ENCODE measurements at places on chromosomes 5 and 9.
A peak's percentile ranks its signal among the peaks of the same experiment; 100 is the strongest.

DNA sequence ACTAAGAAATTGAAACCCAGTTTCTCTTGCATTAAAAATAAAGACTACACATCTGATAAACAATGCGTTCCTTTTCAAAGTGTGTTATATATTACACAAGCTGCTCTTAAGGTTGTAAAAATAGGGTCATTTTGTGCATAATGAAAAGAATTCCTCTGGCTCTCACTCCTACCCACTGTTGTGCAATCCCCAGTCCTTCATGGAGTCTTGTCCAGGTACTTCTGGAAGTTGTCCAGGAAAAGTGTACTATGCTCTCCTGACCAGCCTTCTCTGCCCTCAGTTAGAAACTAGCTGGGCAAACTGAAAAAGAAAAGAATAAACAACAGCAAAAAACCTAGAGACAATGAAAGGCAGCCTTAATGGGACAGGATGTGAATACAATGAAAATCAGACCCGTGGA lies 345.5 kb upstream of the PAPPA start:
- DNase-seq = no peak

DNA sequence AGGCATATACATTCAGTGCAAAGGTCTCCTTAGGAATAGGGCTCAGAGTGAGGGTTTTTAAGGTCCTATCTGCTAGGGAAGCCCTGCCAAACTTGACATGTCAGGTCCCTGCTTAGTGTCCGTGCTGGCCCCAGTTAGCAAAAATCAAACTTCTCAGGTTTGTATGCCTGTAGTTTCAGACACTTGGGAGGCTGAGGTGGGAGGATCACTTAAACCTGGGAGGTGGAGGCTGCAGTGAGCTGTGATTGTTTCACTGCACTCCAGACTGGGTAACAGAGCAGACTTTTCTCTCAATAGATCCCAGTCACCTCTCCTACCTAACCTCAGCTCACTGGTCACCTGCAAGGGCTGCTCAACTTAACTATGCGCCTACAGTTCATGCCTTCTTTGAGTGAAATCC lies 18.7 kb upstream of the TMEM245 start:
- no peak for DNase-seq

- no peak for DNase-seq
Observed at GRCh38 chr5:126521130-126521529, 73.9 kb downstream of the ALDH7A1 start.

- no peak for DNase-seq
Observed at GRCh38 chr5:141603923-141604717, 14.7 kb downstream of the DIAPH1 start.

DNA sequence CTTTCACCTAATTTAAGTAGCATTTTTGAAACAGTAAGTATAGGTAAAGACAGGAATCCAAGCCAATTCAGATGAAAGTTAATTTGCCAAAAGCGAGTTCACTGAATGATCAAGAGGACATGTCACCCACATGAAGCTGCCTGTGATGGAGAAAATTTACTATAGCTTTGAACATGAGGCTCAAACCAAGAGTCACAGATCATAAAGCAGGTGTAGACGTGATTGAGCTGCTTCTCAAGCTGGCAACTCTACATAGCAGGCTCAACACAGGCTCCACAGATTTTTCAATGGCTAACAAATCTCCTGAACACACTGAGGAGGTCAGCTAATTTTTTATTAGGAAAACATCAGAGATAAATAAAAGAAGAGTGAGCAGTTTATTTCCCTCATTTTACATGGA lies 173.7 kb downstream of the FAM114A2 start:
- no peak for DNase-seq

- DNase-seq = no peak
Observed at GRCh38 chr9:104555521-104555920, 13.4 kb upstream of the OR13C8 start.

DNA sequence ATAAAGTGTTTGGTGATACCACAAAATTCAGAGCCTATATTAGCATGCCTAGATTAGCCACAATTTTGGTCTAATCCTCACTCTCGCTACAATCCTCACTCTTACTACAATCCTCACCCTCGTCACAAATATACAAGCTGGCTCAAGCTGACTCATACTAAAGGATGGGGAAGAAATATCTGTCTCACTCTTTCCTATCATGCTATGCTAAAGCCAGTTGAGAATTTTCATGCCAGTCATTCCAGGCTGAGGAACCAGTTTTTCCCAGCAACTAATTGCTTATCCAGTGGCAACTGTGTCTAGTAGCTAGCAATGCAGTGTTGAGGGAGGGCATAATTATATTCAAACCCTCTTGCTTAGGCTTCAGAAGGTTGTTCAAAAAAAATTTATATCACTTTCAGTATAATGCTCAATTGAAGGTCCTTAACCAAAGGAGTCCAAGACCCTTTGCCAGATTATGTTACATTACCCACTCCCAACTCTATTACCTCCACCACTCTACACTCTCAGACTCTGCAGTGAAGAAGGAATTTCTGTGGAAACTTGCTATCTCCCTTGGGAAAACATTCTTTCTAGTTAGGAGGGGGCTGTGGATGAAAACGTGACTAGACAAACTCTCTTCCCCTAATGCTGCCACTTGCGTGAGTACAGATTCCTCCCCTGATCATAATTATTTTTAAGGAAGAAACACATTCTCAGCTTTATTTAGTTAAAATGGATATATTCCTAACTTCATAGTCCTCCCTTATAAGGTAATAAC lies 810.3 kb upstream of the ACO1 start:
- no peak for DNase-seq

DNA sequence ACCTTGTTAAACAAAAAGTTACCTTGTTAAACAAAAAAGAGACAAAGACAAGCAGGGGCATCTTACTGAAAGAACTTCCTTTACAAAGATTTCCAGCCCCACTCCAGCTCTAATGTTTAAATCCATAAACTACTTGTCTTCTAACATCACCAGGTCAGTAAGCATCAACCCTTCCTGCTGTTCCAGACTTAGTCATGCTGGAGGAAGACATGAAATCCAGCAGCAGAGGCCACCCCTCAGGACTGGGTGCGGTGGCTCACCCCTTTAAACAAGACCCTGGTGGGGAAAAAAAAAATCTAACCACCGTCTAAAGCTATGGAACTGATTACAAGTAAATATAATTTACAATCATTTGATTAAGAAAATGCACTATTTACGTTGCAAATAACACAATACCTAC lies 9.1 kb downstream of the PDCL start:
- no peak for DNase-seq

DNA sequence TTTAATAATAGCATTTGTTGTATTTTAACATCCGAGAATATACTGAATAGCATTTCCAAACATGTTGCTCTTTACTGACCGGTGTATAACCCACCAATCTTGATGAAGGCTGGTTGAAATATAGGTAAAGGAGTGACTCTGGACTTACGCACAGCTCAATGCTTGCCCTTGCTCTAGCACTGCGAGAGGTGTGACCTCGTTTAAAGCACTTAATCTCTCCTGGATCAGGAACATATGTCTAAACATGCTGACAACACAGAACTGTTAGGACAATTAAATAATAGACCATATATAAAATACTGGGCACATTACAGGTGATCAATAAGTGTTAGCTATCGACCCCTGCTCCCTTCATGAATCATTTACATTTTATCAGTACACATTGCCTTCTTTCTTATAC lies 28.3 kb downstream of the TLR4 start:
- DNase-seq = no peak

- no peak for DNase-seq
Observed at GRCh38 chr9:91291866-91292265, 69.9 kb downstream of the AUH start.

DNA sequence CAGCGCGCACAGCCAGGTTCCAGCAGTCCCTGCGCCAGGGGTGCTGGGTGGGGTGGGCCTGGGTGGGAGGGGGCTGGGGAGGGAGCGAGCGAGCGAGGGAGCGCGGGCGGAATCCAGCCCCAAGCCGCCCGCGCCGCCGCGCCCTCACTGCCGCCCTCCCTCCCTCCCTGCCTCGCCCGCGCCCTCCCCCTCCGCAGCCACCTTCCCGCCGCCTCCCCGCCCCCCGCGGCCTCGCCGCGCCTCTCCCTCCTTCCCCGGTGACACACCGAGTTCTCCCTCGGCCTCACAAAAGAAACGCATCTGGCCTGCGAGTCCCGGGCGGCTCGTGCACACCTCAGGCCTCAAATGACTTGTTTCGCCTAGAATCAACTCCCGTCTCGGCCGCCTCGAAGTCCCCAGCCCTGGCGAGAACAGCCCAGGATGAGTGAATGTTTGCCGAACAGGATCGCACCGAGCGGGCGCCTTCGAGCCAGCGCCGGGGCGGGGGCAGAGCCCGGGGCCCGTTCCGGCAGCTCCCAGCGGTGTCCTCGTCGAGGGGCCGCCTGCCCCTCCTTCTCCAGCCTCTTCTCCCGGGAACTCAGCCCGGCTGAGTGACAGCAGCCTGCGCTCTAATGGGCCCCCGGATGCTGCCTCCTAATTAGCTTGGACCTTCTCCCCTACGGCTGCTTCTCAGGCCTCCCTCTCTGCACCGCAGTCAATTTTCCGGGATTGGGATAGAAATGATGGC lies 371 bp upstream of the PITX1 start:
- peak; percentile 74 for DNase-seq

GRCh38 chr5:140342287-140342686 lies 4.1 kb downstream of the HBEGF start:
- DNase-seq = no peak

DNA sequence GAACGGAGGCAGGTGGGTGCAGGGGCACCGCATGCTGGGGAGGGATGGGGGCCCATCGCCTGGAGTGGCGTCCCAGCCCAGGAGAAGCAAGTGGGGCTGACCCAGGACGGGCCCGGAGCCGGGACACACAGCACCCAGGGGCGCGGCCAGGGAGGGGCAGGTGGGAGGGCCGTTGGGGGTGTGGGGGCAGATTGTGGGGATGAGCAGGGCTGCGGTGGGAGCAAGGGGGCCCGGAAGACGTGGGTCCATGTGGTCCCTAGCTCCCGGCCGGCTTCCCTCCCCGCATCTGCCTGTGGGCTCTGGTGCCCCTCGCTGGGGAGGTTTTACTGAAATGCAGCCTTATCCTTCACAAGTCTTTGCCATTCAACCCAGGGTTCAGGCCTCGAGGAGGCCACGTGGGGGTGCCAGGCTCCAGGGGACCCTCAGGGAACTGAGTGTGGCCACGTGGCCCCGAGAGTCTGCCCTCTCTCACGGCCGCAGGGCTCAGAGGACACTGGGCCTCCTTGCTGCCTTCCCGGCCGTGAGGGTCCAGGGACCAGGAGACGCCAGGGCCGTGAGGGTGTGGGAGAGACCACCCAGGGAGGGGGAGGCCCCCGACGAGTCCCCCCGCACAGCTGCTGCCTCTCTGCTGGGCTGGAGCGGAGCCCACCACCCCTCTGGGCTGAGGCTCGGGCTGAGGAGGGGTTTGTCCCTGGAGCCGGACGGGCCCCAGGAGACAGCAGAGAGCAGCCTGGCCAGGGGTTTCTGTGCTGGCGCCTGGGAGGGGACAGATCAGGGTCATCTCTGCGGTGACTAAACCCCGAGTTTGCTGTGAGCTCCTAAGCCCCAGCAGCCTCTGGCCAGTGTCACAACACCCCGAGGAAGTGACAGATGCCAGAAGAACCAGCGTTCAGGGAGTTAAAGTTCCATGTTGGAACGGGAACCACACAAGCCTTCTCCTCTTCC lies 35.2 kb downstream of the SLC9A3 start:
- no peak for DNase-seq

DNA sequence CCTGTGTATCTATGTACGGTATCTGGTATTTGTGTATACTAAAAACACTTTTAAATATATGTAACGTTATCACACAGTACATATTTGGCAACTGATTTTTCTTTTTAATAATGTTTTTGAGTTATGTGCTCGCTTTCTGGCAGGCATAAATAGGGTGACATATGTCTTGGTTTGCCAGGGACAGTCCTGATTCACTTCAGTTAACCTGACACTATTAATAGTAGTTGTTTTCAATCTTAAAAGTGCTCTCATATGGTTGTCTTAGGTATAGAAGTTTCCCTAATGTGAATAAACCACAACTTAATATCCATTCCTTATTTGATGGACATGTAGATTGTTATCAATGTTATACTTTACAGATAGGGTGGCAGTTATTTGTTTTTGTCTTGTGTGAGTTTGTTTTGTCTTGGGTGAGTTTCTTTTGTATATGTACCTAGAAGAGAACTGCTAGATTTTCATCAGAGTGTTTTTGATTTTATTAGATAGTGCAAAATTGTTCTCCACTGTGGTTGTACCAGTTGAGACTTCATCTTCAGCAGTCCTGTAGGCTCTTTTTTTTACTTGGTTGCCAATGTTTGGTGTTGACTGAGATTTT lies 7.9 kb downstream of the G3BP1 start:
- DNase-seq = no peak

DNA sequence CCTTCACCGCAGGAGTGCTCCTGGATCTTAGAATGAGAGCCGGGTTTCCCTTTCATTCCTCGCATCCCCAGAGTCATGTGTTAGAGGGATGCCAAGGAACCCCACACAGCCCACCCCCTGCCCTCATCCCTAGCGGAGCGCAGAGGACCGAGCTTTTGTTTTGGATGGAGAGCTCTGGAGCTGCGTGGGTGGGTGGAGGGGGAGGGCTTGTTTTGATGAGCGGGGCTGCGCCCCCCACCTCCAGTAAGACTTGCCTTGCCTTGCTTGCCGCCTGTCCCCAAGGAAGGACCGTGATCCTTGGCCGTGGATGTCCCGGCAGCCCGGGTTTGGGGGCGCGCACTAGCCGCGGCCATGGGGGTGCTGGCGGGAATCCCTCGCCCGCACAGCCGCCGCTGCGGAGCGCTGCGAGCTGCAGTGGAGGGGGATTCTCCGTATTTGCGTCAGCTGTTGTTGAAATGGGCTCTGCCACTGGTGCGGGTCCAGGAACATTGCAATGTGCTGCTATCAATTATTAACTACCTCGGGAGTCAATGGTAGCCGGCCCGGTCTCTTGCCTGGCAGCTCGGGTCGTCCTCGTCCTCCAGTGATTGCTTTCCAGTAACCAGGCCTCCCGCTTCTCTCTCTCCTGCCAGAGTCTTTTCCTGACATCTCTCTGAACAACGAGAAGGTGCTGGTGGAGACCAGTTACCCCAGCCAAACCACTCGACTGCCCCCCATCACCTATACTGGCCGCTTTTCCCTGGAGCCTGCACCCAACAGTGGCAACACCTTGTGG lies 1.0 kb downstream of the EGR1 start:
- DNase-seq = no peak

GRCh38 chr5:139688088-139688702 lies 40.0 kb downstream of the CXXC5 start:
- no peak for DNase-seq

DNA sequence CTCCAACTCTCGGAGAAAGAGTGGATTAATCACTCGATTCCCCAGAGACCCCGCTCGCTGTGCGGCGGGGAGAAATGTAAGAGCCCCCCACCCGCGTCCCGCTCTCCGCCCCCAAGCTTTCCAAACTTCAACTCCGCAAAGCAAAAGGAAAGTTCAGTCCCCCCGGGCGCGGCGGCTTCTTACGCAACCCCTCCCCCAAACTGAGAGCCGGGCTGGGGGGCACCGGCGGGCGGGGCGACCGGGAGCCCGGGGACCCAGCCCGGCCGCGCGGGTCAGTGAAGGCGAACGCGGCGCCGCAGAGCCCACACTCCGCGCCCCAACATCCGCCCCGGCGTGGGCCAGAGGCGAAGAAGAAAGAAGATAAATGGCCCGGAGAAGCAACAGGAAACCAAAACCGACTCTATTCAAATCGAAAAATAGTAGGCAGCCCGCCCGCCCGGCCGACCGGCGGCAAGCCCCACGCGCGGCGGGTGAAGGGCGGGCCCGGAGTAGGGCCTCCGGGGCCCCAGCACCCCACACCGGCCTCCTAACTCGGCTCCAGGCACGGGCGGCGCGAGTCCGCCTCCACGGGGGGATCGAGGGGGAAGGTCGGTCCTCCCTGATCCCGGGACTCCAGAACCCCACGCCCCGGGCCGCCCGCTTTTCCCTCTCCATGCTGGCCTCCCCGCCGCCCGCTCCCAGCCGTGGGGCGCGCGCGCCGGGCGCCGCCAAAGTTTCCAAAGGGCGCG lies 720 bp downstream of the NOTCH1 start:
- no peak for DNase-seq

Measured in NCI-H510A treated with DMSO at 0.1 percent for 48 hours (cell line).